ENCODE measurements at places on chromosomes 1 and 21.

- no peak for DNase-seq
Measured at GRCh38 chr1:15254559-15254958, 7.5 kb downstream of the FHAD1 start.

GRCh38 chr1:200131551-200132125 lies 104.1 kb downstream of the NR5A2 start:
- no peak for DNase-seq

DNA sequence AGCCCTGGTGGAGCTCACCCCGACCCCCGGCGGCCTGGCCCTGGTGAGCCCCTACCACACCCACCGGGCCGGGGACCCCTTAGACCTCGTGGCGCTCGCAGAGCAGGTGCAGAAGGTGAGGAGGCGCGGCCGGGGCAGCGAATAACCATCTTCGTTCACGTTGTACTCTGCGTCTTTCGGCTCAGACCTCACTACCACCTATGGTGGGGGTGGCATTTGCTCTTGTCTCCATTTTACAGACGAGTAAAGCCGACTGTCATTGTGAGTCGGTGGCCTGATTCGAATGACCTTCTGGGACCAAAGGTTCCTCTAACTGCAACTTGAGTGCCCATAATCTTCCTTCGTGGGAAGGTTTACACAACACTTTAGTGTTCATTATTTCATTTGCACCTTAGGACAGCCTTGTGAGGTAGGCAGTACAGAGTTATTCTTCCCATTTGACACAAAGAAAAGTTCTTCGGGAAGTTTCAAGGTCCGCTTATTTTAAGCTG lies 506 bp downstream of the C1orf50 start:
- no peak for DNase-seq

DNA sequence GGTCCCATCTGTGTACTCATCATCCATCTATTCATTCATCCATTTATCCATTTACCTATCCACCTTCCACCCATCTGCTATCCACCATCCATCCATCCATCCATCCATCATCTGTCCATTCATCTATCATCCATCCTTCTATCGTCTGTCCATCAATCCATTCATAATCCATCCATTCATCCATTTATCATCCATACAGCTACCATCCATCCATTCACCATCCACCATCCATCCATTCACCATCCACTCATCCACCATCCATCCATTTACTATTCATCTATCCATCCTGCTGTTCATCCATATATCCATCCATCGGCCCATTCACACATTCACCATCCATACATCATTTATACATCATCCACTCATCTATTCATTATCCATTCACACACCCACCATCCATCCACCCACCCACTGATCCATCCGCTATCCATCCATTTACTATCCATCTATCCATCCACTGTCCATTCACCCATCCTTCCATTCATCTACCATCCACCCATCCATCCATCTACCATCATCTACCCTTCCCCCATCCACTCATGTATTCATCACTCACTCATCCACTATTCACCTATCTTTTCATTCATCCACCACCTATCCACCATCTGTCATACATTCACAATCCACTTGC lies 96.4 kb downstream of the TRIM11 start:
- no peak for DNase-seq

DNA sequence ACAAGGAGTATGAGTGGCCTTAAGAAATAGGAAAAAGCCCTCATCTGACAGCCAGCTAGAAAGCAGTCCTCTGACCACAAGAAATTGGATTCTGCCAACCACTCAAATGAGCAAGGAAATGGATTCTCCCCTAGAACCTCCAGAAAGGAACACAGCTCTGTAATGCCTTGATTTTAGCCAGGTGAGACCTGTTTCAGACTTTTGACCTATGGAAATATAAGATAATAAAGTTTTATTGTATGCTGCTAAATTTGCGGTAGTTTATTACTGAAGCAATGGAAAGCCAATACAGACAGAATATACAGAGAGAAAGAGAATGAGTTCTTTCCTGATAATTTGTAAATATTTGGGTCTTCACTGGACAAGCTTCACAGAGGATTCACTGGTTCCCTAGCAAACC lies 28.8 kb upstream of the SELE start:
- no peak for DNase-seq

- DNase-seq, result no peak
Measured at GRCh38 chr1:211327346-211327921, 801 bp downstream of the TRAF5 start.

DNA sequence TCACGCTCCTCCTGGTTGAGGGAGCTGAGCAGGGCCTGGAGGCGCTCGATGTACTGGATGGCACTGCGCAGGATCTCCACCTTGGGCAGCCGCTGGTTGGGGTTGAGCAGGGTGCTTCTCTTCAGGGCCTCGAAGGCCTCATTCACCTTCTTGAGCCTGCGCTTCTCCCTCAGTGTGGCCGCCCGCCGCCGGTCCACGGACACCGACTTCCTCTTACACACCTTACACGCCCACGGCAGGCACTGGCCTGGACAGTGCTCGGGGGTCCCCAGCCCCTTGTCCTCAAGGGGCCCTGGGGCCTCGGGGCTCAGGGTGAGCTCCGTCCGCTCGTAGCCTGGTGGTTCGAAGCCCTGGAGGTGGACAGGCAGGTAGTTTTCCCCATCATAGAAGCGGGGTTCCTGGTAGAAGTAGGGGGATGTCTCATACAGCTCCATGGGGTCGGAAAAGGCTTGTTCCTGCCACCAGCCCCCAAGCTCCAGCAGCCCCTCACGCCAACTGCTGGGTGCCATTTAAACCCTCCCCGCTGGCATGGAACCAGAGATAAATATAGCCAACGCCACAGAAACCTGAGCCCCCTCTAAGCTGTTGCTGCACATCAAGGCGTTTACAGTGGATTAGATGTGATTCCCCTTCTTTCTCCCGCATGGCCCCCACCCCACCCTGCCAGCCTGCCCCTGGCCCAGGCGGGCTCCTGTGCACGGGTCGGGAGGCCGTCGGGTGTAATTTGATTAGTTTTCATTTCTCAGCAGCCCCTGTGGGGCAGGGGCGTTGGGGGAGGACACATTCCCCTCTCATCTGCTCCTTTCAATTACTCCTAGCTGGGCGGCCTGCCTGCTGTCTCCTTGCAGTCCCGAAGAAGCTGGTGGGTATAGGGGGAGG lies at the start of gene MYOG:
Gene MYOG, minus strand, starts transcription at position 485 of the 879 bp plus-strand sequence. Its CDS starts 51 bp downstream, at position 434.
- no peak for DNase-seq

DNA sequence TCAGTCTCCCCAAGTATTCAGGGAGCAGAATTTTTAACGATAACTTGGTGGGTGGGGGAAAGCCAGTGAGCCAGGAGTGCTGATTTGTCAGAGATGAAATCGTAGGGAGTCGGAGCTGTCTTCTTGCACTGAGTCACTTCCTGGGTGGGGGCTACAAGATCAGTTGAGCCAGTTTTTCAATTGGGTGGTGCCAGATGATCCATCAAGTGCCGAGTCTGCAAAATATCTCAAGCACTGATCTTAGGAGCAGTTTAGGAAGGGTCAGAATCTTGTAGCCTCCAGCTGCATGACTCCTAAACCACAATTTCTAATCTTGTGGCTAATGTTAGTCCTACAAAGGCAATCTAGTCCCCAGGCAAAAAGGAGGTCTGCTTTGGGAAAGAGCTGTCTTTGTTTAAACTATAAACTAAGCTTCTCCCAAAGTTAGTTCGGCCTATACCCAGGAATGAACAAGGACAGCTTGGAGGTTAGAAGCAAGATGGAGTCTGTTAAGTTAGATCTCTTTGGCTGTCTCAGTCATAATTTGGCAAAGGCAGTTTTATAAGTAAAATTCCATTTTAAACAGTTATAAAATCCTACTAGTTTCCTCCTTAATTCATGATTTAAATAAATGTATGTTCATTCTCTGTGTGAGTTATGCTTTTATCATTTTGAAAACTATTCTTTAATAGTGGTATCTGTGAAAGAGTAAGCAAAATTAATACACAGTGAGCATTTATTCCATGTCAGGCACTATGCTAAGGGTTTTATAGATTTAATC lies 51.7 kb downstream of the SLC16A1 start:
- no peak for DNase-seq

DNA sequence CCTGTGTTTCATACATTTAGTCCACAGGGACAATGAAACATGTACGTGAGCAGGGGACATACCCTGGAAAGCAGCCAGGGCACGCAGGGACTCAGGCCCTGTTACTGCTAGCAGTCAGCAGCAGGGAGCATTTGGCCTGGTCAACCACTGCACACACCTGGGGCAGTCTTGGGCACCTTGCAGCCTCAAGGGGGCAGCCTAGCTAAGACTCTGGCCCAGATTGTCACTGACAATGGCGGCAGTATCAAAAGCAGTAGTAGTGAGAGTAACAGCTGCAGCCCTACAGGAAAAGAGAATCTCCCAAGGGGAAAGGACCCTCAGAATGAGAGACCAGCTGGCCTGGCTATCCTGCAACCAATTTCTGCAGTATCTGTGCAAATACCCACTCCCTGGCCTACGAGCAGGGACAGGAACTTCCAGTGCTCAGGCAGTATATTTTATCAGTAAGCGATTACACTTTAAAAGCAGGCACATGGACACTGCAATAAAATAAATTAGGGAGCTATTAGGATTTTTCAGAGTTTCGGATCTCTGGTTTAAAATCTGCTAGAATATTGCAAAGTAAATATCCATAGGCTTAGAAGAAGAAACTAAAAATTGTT lies 475.6 kb downstream of the LTN1 start:
- DNase-seq, result peak; percentile 45

DNA sequence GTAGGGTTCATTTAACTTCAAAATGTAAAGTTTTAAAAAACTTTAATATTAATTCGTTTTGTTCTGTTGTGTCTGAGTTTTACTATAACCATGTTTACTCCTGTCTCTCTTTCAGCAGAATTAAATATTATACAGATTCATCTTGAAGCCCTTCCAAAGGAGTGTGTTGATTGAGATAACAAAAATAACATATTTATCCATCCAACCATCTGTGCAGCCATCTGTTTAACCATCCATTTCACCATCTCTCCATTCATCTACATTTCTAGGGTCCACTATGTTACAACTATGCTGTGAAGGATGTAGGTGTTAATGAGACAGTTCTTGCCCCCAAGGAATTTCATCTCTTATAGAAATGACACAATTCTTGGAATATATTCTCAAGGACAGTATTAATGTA lies 36.0 kb upstream of the GNG12 start:
- no peak for DNase-seq

All from activated T-cell treated with anti-CD3 and anti-CD28 coated beads for 1 hour (primary cell).